ENCODE measurements at places on chromosomes 11 and 22.

DNA sequence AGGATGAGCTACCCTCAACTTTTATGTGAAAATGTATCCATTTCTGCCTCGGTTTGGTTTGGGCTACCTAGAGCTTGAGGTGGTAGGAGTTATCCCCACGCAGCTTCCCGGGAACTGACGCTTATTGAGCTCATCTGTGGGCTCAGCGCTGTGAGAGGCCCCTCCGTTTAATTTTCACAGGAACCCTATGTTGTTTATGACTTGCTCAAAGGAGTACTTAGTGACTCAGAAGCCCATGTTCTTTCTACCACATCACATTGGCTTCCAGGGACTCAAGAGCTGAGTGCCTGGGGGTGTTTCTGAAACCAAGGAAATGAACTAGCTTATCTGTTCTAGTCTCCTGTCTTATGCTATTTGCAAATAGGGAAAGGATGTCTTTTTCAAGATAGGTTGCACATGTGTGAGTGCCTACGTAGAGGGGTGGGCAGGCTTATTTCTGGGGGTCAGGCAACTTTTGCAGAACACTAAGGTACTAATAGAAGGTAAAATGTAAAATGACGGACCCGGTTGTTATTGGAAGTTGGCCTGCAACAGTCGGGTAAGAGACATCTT, 40.5 kb downstream of the MICAL2 start:
- no peak for DNase-seq

GRCh38 chr22:42937164-42937843, 77.6 kb downstream of the PACSIN2 start:
- peak; percentile 44 for DNase-seq

GRCh38 chr11:102664001-102664752, 39.0 kb upstream of the MMP20 start:
- DNase-seq = no peak

- no peak for DNase-seq
Observed at GRCh38 chr11:134642206-134642605, 230.2 kb upstream of the B3GAT1 start.

DNA sequence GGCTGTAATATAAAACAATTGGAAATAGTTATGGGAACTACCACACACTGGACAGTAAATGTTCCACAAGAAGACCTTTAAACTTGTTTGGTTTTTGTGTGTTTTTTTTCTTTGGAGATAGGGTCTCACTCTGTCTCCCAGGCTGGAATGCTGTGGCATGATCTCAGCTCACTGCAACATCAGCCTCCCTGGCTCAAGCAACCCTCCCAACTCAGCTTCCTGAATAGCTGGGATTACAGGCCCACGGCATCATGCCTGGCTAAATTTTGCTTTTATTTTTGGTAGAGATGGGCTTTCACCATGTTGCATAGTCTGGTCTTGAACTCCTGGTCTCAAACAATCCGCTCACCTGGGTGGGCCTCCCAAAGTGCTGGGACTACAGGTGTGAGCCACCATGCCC, 121.0 kb downstream of the MPPED2 start:
- no peak for DNase-seq

- DNase-seq = no peak
Observed at GRCh38 chr11:111259896-111260295, 14.4 kb downstream of the POU2AF2 start.

GRCh38 chr11:36105743-36106581, 162.1 kb downstream of the LDLRAD3 start:
- no peak for DNase-seq

DNA sequence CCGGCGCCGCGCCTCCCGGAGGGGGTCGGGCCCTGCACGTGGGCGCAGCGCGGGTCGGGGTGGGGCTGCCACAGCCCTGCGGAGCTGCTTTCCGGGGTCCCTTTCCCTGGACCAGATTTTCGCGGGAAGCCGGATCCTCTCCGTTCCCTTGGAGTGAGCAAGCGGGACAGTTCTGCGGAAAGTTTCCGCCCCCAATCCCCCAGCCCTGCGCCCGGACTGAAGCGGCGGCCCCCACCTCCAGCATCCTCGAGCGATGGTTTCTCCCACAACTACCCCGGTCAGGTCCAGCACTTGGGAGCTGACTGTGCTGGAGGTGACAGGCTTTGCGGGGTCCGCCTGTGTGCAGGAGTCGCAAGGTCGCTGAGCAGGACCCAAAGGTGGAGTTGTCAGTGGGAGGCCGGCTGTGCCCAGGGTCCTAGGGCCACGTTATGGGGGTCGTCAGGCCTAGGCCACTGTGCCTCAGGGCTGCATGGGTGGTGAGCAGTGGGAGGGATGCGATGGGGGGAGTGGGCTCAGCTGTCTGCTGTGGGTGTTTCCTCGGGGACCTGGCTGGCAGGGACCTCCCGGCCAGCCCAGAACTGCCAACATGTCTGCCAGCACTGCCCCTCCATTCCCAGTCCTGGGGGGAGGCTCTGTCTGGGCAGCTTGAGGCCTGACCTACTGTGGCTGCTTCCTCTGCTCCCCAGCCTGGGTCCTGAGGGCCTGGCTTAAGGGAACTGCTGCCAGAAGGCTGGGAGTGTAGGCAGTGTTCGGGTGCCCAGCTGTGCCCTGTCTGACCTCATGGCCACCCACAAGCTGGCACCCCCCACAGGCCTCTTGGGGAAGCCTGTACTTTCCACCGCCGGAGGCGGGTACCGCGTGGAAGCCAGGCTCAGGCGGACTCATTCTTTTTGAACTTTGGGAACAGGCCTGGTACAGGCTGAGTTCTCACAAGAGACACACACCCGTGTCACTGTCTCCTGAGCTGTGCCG, 726 bp downstream of the ST3GAL4 start:
- DNase-seq = no peak

Measured in non-pigmented ciliary epithelial cell (primary cell).